ENCODE measurements at places on chromosomes 7 and 10.

GRCh38 chr7:151252961-151253711 lies 4.6 kb upstream of the SMARCD3 start:
- peaks cover 61% of the 10 kb centered on the region for H3K27me3 ChIP-seq
- H3K4me1 ChIP-seq: peaks cover 47% of the 10 kb centered on the region
- no peaks in the 10 kb centered on the region for H3K36me3 ChIP-seq

DNA sequence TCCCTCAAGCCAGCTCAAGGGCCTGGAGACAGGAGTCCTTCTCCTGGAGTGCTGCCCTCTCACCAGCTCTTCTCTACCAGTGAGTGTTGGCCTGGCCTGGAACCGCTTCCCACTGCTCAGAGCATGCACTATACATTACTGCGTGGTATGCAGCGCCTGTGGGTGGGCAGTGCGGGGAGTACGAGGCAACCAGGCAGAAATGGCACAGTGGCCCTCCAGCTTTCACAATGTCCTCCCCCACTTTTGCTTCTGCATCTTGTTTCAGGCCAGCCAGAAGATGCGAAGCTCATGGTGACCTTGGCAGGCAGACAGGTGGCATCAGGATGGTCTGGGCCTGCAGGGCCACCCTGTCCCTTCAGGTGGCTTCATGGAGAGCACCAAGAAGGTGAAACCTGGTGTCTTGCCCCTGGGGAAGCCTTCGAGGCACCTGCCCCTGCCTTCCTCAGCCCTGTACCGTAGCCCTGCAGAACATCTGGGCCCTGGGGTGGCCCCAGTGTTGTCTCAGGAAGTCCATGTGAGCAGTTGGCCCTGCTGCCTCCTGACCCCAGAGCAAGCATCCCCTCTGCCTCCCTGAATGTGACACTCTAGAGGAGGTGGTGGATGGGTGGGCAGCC lies 35.8 kb downstream of the RASGEF1A start:
- peaks cover 14% of the 10 kb centered on the region for H3K4me1 ChIP-seq
- H3K4me3 ChIP-seq: no peak overlapping the region
- no peaks in the 10 kb centered on the region for H3K36me3 ChIP-seq
- H3K27ac ChIP-seq: peak overlapping the region; percentile 77
- H3K27me3 ChIP-seq: peaks cover 25% of the 10 kb centered on the region
- DNase-seq: peak; percentile 68

GRCh38 chr7:117715784-117716445 lies 157.3 kb downstream of the CTTNBP2 start:
- H3K36me3 ChIP-seq: no peaks in the 10 kb centered on the region
- no peaks in the 10 kb centered on the region for H3K4me1 ChIP-seq
- no peak for DNase-seq
- H3K27me3 ChIP-seq: no peaks in the 10 kb centered on the region

DNA sequence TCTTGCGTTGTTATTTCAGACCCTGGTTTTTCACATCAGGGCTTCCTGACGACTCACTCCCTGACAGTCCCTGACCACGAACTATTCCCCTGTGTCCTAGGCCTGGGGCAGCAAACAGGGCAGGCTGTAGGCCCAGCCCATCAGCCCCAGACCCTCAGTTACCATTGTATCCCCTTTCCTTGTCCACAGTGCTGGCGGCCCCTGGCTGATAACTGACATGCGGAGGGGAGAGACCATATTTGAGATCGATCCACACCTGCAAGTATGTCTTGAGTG lies 50.5 kb upstream of the TRIM8 start:
- H3K27me3 ChIP-seq: no peaks in the 10 kb centered on the region
- peaks cover 10% of the 10 kb centered on the region for H3K36me3 ChIP-seq
- H3K4me3 ChIP-seq: no peak overlapping the region
- H3K27ac ChIP-seq: no peak overlapping the region
- no peak for DNase-seq
- H3K4me1 ChIP-seq: peaks cover 2% of the 10 kb centered on the region

DNA sequence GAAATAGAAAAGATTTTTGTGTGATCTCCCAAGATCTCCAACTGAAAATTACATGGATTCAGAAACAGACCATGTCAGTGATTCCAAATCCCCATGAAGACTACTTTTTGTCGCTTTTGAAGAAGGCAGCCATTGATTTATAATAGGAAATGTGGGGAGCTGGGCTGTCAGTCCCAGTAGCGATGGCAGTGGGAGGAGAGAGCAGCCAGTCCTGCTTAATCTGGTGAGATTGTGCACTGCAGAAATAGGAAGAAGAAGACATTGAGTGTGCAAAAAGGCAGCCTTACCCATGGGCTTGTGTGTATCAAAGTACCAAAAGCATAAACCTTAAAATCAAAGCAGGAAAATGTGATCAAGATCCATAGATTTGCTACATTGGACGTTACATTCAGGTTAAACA lies 4.8 kb downstream of the ADRB1 start:
- peaks cover 4% of the 10 kb centered on the region for H3K4me1 ChIP-seq
- no peak for DNase-seq
- no peak overlapping the region for H3K4me3 ChIP-seq
- H3K36me3 ChIP-seq: no peaks in the 10 kb centered on the region
- H3K27me3 ChIP-seq: peaks cover 23% of the 10 kb centered on the region

- DNase-seq: no peak
- no peak overlapping the region for H3K4me3 ChIP-seq
- no peaks in the 10 kb centered on the region for H3K36me3 ChIP-seq
- no peaks in the 10 kb centered on the region for H3K27me3 ChIP-seq
Measured at GRCh38 chr10:104903433-104903832, 262.3 kb downstream of the SORCS3 start.

GRCh38 chr10:8544057-8544380 lies 489.5 kb downstream of the GATA3 start:
- H3K27ac ChIP-seq: no peak overlapping the region
- DNase-seq: no peak
- H3K36me3 ChIP-seq: no peaks in the 10 kb centered on the region
- no peaks in the 10 kb centered on the region for H3K27me3 ChIP-seq
- no peak overlapping the region for H3K4me3 ChIP-seq
- no peaks in the 10 kb centered on the region for H3K4me1 ChIP-seq
